ENCODE measurements at places on chromosomes 16 and 17.

GRCh38 chr17:61926826-61927207 is 965 bp downstream of the INTS2 start:
- DNase-seq, result peak; percentile 51

DNA sequence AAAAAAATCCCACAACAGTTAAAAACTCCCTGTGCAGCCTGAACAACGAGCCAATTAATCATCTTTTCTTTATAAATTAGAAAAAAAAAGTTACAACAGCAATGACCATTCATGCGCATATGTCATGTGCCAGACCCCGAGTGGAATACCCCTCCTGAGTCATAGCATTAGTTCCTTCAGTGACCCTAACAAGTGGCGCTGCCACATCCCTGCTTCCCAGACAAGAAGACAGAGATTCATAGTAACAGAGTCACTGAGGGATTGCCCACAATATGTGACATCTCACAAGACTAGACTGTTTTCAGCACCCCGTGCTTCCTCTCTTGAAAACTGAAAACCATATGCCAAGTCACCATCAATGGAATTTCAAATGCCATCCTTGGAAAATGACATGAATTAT is 7.9 kb downstream of the UMOD start:
- DNase-seq, result no peak

DNA sequence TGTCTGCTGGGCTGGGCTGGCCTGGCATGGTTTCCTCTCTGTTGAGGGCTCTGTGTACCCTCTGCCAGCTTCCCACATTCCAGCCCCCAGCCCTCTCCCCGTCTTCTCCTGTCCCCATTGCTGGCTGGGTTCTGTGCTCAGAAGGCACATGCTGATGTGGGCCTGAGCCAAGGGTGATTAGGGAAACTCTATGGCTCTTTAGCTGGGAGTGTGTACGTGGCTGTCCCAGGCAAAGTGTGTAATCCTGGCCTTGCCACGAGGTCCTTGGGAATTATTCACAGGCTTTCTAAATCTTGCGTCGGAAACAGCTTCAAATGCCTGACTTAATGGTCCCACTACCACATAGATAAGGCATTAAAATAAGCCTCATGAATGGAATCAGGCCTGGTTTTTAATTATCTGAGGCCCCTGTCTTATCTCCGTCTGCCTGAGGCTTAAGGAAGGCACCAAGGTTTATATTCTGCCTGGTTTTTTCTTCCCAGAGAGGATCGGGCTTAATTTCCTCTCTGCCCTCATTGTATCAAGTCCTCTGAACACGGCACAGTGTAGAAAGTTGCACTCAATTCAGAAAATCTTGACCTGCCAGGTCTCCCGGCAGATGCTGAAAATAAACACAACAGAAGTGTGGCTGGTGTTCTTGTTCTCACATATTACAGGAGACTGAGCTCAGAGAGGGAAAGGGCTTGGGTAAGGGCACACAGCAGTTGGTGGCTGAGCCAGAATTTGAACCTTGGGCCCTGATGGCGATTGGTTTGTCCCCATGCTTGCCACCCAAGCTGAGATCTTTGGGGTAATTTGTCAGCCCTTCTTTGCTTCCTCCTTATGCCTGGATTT is 52.9 kb upstream of the LGALS9 start:
- DNase-seq, result peak; percentile 38

DNA sequence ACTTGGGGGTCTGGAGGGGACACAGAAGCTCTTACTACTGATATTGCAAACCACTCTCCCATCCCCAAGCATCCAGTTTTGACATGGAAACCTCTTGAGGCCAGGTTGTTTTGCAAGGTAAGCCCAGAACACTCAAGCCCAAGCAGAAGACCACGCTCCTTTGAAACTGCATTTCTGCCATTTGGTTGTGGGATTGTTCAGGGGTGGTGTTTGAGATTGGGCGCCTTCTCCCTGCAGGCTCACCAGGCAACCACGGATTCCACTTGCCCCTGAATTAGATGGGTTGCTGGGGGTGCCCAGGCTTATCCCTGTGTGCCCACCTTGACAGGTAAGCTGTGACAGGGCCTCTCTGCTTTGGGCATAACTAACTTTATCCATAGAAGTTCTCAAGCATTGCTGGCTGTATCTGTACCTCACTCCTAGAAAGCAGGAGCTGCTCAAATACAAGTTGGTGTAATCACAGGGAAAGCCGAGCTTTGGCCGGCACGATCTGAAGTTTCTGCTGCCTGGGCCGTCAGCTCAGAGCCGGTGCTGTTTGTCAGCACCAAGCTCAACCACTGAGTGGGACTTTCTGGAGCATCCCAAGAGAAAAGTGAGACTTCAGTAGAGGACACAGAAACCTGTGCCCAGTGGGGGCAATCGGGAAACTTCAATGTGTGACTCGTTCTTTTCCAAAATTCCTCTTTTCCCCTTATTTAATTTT is 93.6 kb downstream of the CYLD start:
- DNase-seq, result no peak

DNA sequence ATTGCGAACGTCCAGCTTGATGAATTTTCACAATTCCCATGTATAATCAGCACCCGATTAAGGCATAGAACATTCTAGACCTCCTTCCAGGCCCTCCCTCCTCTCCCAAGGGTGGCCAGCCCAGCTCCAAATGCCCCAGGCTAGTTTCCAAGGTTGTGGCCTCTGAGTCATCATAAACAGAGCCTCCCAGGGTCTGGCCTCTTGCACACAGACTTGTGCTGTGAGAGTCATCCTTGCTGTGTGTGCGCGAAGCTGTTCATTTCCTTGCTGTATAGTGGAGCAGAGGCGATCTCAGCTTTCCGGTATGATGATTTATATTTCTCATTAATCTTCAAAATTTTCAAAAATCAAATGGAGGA is 20.5 kb upstream of the JPH3 start:
- DNase-seq, result peak; percentile 98

DNA sequence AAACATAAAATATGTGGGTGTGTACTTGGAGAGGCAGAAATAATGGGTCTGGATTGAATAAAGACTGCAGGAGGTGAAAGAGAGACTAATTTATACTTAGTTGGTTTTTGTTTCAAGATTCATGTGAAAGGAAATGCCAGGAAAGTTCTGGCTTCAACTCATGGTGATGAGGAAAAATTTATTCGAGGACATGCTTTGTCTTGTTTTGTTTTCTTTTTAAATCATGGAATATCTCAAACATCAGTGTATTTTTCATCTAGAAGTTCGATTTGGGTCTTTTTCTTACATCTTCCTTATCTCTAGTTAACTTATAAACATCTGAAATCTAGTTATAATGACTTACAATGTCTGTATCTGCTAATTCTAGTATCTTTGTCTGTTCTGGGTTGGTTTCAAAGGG is 115.1 kb downstream of the CDK5R1 start:
- DNase-seq, result no peak

DNA sequence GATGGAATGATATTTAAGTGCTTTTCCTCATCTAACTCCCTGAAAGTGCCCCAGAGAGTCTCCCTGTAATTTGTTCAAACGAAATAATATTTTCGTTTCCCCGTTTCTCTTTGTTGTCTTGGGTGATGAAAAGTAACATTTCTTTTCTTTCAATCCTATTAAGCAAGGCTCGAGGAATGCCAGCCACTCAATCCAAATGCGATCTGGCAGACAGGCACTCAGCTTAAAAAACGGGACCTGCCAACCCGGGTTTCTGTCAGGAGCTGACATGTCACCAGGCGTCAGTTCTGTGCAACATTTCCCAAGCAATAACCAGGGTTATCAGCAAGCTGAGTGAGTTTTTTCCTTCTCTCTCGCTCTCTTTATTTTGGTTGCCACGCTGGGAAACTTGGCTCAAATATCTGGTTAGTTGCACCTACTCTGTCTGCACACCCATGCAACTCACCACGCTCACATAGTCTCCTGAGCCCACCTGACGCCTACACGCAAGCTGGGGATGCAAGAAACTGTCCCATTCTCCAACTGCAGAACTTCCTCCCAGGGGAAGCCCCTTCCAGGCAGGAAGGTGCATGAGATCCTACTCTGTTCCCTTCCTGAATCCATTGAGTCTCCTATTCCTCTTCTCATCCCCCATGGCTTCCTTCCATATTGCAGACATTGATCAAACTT is 208.2 kb downstream of the C16orf78 start:
- DNase-seq, result no peak

DNA sequence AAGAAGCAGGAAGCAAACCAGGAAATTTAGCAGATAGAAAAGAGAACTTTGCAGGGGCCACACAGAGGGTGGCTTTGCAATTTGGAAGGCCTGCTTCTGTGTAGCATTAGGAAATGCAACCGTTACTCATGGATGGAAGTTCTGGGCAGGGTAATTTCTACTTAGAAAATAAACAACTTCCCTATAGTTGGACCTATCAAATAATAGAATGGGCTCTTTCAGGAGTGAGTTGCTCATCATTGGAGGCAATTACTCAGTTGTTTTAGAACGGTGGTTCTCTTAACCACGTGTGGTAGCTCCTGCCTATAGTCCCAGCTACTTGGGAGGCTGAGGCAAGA is 25.8 kb upstream of the HS3ST2 start:
- no peak for DNase-seq

- DNase-seq, result peak; percentile 25
These were observed 10.2 kb upstream of the MPP2 start for GRCh38 chr17:43917348-43918025.

DNA sequence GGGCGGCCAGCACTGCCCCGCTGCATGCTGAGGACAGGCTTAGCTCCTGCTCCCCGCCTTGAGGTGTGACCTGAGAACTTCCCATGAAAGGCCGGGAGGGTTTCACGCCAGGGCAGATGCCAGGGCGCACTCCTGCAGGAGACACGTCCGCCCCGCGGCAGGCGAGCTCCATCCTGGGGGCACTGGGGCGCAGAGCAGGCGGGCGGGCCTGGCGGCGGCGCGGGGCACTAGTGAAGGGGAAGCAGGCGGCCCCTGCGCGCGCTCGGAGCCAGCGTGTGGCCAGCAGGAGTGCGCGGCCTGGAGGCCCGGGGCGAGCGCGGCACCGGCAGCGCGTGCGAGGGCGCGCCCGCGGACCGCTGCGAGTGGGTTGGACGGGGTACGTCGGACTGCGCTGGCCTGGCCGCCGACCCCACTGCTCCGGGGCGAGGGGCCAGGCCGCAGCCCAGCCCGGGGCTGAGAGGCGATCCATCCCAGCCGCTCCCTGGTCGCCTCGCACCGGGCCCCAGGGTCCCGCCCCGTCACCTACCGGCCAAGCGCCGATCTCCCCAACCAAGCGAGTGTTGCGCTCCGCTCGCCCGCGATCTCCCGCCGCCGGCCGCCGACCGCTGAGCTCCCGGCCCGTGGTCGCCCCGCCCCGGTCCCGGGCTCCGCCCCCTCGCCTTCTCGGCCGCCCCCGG is at the start of gene MAP3K14:
TSS of gene MAP3K14 (minus strand) at position 587 of the 677 bp plus-strand sequence. CDS start 26,275 bp downstream, outside the sequence.
- peak; percentile 78 for DNase-seq

DNA sequence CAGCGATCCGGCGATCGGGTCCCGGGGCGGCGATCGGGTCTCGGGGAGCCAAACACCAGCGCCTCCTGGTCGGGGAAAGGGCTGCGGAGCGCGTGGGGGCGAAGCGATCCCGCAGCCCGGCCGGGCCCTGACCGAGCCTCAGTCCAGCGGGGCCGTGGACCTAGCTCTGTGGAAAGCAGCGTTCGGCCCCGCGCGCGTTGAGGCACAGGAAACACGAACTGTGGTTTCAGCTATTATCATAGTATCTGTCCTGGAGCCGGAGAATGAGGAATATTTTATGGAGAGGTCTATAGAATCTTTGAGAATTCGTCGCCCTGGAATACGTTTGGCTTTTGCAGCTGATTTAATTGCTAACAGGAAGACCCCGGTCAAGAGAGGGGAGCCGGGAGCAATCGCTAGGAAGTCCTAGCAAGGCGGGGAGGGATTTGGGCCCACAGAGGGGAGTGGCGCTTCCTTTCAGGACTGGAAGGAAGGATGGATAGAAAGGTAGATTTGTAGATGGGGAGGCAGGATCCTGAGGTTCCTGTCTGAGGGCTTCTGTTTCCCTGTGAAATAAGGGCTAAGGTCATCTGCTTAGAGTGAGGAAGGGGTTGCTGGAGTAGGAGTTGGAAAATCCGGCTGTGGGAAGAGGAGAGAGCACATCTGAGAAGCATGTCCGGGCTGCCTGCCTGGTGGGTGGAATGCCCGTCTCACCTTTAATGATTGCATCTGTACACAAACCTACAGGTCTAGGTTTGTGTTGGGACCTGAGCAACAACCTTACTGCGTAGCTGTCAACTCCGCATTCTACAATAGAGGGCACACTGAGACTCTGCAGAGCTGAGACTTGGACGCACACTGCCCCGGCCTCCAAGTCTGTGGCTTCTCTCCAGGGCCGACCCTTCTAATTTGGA is 770 bp downstream of the CCNF start:
- DNase-seq, result peak; percentile 36

- no peak for DNase-seq
These were observed 444.9 kb downstream of the SOX9 start for GRCh38 chr17:72565758-72566157.
